CD4-positive, alpha-beta T cell (primary cell): ENCODE measurements at places on chromosomes 6 and 20.
A peak's percentile ranks its signal among the peaks of the same experiment; 100 is the strongest.

GRCh38 chr6:166815629-166816028, 140.7 kb downstream of the RNASET2 start:
- DNase-seq = no peak

DNA sequence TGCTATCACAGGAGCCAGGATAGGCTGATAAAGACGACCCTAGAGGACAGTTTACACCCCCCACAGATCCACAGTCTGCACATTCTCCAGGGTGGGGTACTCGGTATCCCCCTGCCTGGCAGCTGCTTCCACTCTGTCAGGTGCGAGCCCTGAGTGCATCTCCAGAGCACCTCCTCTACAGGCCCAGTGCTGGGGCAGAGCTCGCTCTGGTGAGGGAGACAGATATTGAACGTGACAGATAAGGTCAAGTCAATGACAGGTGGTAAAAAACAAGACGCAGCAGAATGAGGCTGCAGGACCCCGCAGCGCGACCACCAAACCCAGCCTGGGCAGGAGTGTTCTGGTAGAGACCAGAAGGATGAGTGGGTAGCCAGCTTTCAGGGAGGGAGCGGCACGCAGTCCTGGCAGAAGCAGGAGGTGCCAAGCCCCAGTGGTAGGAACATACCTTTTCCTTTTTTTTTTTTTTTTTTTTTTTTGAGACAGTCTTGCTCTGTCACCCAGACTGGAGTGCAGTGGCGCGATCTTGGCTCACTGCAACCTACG, 12.4 kb upstream of the MYL9 start:
- no peak for DNase-seq

DNA sequence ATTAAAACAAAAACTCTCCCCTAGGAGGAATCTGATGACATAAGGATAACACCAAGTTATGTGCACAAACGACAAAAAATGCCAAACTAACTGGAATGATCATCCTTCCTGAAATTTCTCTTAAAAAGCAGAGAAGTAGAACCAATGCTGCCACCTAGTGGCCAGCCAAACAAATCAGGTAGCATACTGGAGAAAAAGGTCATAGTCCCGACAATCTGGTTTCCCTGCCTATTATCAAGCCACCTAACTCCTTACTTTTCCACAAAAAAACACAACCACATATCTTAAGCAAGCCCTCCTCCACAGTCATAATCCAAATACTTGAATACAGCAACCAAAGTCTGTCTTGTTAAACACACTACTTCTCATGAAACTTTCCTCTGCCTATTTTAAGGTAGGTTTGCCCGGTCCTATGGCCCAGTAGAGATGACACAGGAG, 5.3 kb downstream of the OARD1 start:
- DNase-seq = peak; percentile 42

- DNase-seq = no peak
Observed at GRCh38 chr6:82298012-82298411, 50.5 kb upstream of the IBTK start.
